ENCODE measurements at places on chromosomes 11 and 22. TPM values are rescaled to one million over a fixed set of nuclear protein-coding genes. Genes with fewer than 3 reads are reported as not detected.

ESRRA gene
- 59.7 TPM for total RNA-seq

TREH gene
- 0.21 TPM for total RNA-seq

FOLR1 gene
- total RNA-seq: 2.6 TPM

DNA sequence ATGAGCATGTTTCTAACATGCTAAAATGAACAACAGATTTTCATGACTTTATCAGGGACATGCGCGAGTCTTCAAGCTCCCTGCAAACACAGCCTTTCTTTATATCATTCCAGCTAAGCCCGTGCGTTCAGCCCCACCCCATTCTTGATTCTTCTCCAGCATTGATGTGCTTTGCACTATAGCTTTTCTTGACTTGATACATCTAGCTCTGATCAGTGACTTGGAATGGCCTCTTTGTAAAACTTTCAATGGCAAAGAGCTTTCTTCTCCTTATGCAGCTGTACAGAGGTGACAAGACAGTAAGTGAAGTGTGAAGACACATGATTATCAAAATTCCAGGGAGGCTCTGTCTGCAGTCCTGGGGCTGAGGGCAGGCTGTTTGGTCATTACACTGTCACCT lies 561.0 kb downstream of the OPCML start:
- DNase-seq: no peak
- no peaks in the 10 kb centered on the region for H3K27me3 ChIP-seq

DNA sequence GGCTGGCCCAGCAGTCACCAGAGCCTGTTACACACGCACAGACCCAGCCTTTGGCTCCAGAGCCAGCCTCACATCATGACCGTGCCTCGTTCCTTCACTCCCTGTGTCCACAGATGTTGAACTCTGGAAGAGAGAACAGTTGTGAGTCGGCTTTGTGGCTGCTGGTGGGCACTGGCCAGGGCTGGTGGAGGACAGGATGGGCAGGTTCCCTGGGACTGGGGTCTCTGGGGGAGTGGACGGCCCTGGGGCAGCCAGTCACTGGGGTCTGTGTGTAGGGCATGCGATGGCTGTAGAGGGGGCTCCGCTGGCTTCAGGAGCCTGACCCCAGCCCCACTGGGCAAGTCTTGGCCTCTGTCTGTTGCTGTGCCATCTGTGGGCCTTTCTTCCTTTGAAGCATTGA lies 1070.1 kb downstream of the BRD1 start:
- H3K36me3 ChIP-seq: no peaks in the 10 kb centered on the region
- no peak overlapping the region for H3K4me3 ChIP-seq
- no peak overlapping the region for H3K27ac ChIP-seq
- no peaks in the 10 kb centered on the region for H3K27me3 ChIP-seq
- H3K4me1 ChIP-seq: no peaks in the 10 kb centered on the region

GRCh38 chr11:1651411-1651980 lies 21.9 kb downstream of the KRTAP5-5 start:
- peaks cover 74% of the 10 kb centered on the region for H3K27me3 ChIP-seq
- DNase-seq: no peak
- H3K4me1 ChIP-seq: no peaks in the 10 kb centered on the region
- H3K36me3 ChIP-seq: no peaks in the 10 kb centered on the region
- H3K4me3 ChIP-seq: no peak overlapping the region
- H3K27ac ChIP-seq: no peak overlapping the region
